Stimulated activated CD4-positive, alpha-beta T cell treated with anti-CD3 and anti-CD28 coated beads, TNF-alpha, amount 100 ng/mL, for 1 hour (primary cell): ENCODE measurements at places on chromosomes 4 and X.

GRCh38 chrX:18174971-18175370 is 45.7 kb downstream of the BEND2 start:
- DNase-seq, result no peak

DNA sequence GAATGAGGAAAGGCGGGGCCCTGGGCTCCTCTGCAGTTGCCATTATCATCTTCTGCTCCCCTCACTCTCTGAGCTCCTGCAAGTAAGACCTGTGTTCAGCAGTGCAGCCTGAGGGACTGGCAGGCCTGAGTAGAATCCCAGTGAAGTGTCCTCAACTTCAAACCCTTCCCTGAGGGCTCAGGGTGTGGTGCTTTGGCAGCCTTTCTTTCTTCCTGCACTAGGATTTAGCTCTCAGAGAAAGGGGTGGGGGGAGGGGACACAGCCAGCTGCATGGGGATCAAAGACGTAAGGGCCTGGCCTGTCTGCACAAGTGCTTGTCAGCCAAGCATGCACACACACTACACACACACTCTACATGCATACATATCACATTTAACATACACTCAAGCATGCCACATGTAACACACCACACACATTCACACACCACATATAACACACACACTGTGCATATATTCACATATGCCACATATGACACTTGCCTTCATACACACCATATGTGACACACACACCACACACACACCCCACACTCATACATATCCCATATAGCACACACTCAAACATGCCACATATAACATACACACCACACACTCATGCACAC is 223.4 kb upstream of the RPL34 start:
- DNase-seq, result no peak

- no peak for DNase-seq
Observed at GRCh38 chrX:74292808-74293123, 11.2 kb upstream of the ZCCHC13 start.

- no peak for DNase-seq
Observed at GRCh38 chr4:180058691-180059215, 2184.4 kb upstream of the TENM3 start.

GRCh38 chrX:26026179-26026578 is 112.0 kb upstream of the MAGEB18 start:
- DNase-seq, result no peak

- DNase-seq, result no peak
Observed at GRCh38 chr4:17528551-17529165, 13.7 kb downstream of the CLRN2 start.

DNA sequence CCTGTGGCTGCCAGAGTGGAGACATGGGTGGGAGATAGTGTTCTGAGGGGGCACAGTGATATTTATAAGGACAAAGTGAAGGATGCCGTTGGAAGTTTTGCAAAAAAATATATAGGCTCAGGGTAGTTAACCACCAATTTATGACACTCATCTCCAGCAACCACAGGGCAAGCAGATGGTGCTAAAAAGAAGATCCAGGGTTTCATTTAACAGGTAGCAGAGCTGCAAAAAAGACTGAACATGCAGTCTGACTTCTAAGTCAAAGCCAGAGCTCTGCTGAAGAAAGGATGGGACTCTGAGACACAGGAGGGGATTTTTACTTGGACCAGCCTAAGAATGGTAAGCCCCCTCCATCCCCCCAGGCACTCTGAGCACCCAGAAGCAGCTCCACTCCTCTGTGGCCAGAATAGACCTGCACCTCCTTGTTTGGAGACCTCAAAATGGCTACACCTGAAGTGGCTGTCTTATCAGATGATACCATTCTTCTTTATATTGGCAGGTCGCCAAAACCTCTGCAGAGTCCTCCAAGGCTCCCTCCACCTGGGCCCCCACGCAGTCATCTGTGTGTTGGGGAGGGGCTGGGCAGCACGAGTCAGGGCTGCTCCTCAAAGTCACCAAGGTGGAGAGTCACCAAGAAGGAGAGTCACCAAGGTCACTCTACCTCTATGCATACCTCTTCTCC is 161.4 kb upstream of the FAM9B start:
- DNase-seq, result no peak

- DNase-seq, result no peak
Observed at GRCh38 chr4:56391270-56391669, 4.0 kb upstream of the AASDH start.

- no peak for DNase-seq
Observed at GRCh38 chrX:110435196-110435595, 76.5 kb downstream of the RTL9 start.

DNA sequence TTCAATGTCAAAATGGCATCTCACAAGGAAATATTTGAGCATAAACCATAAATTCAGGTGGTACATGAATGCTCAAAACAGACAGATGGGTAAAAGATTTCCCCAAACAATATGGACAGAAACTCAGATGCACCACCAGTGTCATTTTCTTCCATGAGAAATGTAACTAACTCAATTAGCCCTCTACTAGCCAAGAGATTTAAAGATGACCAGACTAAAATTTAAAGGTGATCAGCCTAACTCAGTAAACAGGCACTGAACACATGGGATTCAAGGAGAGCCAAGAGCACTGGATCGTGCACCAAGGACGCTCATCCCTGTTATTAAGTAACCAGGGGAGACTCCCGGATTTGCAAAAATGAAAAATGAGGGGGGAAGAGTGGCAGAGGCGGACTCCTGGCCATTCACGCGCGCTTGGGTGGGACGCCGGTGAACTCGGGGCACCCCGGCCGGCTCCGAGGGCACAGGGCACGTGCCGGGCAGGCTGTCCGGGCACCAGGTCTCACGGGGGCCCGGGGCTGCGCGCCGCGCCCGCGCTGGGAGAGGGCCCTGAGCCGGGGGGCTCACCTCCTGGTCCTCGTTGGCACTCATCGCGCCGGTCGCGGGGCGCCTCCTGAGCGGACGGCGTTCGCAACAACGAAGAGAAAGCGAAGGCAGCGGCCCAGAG is 490 bp downstream of the RWDD4 start:
- peak; percentile 13 for DNase-seq

DNA sequence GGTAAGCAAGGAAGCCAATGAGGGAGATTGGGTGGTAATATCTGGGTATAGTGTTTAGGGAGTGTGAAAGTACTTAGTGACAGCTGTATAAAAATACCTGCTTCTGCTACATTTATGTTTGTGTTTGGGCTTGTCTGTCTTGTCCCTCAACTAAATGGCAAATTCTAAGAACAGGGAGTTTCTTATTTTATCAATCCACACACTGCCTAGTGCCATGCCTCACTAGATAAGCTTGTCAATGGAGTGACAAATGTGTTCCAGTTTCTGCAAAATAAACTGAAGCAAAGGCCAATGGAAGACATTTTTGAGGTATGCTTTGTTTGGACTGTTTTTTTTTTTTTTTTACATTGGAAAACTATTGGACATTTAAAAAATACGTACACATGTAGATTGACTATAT is 418.0 kb downstream of the SH2D1A start:
- DNase-seq, result no peak

GRCh38 chrX:129984111-129984958 is 1.9 kb downstream of the BCORL1 start:
- no peak for DNase-seq

DNA sequence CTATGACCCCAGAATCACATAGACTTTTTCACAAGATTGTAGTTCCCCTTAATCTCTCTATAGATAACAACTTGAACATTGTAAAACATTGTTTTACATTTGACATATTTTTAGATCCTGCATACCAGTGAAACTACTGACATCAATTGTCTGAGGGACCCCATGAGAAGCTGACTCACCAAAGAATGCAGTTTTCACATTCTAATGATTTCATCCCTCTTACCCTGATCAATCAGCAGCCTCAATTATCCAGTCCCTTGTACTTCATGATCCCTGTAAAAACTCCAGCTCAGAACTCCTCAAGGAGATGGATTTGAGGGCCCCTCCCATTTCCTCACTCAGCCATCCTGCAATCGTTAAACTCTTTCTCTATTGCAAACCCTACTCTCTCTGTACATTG is 411.0 kb upstream of the NDST3 start:
- DNase-seq, result no peak

- no peak for DNase-seq
Observed at GRCh38 chr4:106766519-106766918, 269.6 kb downstream of the DKK2 start.

- no peak for DNase-seq
Observed at GRCh38 chr4:167779864-167780263, 312.5 kb upstream of the ANXA10 start.

DNA sequence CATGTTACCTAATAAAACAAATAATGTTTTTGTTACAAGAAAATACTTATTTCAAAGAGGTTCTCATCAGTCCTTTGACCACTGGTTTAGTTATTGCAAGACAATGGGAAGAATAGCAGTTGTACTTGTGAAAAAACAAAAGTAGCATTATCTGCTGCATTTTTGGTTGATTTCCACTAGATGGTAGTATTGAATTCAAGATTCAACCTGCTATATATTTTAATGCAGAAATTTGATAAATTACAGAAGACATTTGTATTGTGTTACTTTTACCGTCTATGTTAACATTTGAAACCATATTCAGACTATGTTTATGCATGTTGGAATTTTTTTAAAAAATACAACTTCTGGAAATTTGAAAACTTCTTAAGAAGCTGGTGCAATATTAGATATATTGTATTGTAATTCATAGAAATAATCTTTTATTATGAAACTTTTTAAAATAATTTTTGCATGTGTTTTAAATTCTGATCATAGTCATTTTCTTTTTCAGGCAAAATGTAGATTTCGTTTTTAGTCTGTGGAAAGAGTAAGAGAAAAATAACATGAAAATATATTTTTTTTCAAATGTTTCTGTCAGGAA is 56.4 kb downstream of the SPCS3 start:
- DNase-seq, result no peak

- no peak for DNase-seq
Observed at GRCh38 chr4:103098341-103098740, 1.3 kb downstream of the BDH2 start.

- DNase-seq, result no peak
Observed at GRCh38 chrX:106247162-106247561, 79.1 kb downstream of the PWWP3B start.

- no peak for DNase-seq
Observed at GRCh38 chr4:53478671-53479456, 101.4 kb downstream of the FIP1L1 start.

DNA sequence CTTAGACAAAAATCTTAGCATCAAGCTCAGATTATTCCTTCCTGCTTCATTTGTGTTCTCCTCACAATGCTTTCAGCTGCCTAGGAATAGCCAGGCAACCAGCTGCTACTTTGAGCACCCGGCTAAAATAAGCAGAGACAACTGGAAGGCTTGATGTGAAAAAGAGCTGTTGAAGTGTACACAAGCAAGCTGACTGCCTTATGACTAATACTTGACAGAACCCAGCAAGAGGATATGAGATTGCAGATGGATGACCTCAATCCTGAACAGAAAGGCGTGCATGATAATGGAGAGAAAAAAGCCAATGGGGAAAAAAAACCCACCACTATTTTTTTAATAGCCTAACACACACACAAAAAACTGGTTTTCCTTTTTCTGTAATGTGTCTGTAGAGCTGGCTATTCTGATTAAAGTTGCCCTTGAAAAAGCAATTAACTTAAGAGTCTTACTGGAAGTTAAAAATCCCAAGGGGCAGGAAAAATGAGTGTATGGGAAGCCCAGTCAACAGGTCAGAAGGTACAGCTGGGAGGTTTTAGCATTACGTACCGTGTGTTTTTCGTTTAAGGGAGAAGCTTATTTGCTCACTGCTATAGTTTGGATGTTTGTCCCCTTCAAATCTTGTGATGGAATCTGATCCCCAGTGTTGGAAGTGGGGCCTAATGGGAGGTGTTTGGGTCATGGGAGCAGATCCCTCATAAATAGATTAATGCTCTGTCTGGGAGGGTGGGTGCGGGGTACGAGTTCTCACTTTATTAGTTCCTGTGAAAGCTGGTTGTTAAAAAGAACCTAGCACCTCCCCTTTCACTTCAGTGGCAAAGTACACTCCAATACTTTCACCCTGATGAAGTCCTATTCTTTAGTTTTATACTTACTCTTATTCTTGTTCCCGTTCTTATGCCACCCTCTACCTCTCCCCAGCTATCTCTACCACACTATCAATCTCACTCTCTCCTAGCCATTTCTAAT is 37.1 kb upstream of the HERC6 start:
- DNase-seq, result no peak

- peak; percentile 31 for DNase-seq
Observed at GRCh38 chr4:83107631-83108030, 6.9 kb downstream of the PLAC8 start.

GRCh38 chr4:30181512-30181911 is 538.7 kb upstream of the PCDH7 start:
- DNase-seq, result no peak

GRCh38 chr4:107592519-107592918 is 127.5 kb downstream of the PAPSS1 start:
- DNase-seq, result no peak

DNA sequence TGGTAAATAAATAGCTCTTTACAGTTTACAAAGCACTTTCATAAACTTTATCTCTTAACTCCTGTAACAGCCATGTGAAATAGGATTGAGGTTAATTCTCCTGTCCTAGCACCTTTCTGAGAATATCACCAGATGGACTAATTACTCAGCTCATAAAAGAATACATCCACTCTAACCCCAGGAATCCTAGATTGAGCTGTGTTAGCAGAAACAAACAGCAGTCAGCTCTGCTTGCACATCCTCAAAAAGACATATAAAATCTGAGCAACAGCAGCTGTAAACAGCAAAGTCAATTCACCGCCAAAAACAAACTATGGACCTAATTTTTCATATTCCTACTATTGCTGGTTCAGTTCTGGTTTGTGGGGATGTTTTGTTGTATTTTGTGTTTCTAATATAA is 182.8 kb downstream of the QDPR start:
- DNase-seq, result no peak

DNA sequence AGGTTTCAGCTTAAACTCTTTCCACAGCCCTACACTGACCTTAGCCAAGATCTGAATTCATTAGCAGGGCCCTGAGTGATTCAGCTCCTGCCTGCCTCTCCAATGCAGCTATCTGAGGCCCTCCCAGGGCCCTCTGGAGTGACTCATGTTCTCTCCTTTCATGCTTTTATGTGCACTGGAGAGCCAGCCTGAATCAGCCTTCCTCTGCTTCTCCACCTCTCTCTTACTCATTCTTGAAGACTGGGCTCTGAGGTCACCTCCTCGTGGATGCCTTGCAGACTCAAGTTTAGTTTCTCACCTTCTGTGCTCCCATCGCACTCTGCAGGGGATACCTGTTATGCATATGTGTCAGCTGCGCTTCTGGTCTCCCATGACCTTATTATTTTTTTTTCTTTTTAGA is 3.1 kb upstream of the OCIAD2 start:
- DNase-seq, result peak; percentile 14

GRCh38 chr4:136867465-136867864 is 664.8 kb downstream of the PCDH18 start:
- DNase-seq, result no peak

GRCh38 chr4:118281611-118282442 is 71.0 kb downstream of the PRSS12 start:
- DNase-seq, result no peak

GRCh38 chrX:11543249-11543648 is 122.5 kb downstream of the ARHGAP6 start:
- no peak for DNase-seq
